ENCODE measurements at places on chromosomes 3 and 15.

DNA sequence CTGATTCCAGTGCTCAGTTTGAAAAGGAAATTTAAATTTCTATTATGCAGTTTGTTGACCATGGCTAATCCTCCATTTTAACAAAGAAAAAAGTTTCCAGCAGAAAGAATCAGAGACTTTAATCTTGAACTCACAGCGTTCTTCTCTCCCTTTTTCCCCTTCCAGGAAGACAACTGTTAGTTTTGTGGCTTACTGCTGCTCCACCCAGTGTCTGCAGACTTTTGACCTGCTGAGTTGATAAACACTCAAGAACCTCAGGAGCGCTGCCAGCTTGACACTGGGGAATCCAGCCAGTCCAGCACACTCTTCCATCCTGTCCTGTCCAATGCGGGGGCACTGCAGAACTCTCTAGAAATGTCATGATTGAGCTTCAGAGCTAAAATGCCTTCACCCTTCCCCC, 134.6 kb downstream of the LRRC28 start:
- DNase-seq: no peak

DNA sequence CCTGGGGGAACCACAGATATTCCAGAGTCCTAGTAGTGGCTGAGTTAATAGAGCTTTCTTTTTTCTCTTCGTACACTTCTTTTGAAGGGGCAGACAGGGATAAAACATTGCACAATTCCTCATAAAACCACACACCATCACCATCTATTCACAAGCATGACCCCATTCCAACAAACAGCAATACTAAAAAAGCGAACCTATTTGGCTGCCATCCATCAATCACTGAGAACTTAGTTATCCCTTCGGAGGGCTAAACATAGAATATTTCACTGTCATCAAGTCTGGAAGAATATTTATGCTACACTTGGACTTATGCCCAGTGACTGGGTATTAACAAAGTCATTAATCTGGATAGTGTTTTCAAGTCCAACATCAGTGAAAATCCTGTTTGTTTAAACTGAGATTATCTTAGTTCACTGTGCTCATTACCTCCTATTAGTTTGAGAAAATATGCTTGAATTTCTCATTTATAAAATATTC, 80.3 kb upstream of the PRTG start:
- no peak for DNase-seq

DNA sequence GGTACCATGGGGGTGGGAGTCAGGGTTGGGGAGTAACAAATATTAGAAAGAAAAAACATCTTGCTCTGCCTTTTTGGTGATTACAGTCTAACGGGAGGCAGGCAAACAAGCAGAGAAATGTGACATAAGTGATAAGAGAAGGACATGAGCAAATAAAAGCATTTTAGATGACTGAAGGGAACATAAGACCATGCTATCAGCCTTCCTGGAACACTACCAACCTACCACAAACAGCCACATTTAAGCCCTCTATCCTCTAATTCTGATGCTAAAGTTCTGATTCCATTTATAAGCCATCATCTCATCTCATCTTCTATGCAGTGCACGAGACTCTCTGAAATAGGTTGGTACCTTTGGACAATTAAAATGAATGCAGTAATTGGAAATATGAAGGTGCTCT, 243.4 kb upstream of the P2RY1 start:
- DNase-seq: no peak

DNA sequence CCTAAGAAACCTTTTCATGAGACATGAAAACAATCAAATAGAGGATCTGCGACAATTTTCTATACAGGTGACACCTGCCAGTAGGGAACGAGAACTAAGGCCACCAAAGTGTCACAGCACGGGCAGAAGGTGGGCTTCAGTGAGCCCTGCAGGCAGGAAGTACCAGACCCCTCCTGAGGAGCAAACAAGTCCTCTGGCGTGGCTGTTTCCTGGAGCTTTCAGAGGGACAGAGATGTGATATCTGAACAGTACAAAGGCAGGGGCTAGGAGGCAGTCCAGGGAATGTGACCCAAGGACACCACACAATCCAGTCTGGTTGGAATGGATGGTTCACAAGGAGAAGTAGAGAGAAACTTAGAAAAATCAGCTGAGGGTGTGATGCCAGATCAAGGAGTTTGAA, 16.8 kb downstream of the POMGNT2 start:
- no peak for DNase-seq

GRCh38 chr15:51244423-51244869, 94.0 kb downstream of the CYP19A1 start:
- DNase-seq: no peak

Data from renal cortex interstitium (tissue), 15 donors.